ENCODE measurements at places on chromosomes 3 and 15.

GRCh38 chr3:77394046-77394445 lies 354.1 kb downstream of the ROBO2 start:
- no peak for DNase-seq

- DNase-seq = peak; percentile 31
Measured at GRCh38 chr3:108818404-108818803, 4.2 kb upstream of the TRAT1 start.

DNA sequence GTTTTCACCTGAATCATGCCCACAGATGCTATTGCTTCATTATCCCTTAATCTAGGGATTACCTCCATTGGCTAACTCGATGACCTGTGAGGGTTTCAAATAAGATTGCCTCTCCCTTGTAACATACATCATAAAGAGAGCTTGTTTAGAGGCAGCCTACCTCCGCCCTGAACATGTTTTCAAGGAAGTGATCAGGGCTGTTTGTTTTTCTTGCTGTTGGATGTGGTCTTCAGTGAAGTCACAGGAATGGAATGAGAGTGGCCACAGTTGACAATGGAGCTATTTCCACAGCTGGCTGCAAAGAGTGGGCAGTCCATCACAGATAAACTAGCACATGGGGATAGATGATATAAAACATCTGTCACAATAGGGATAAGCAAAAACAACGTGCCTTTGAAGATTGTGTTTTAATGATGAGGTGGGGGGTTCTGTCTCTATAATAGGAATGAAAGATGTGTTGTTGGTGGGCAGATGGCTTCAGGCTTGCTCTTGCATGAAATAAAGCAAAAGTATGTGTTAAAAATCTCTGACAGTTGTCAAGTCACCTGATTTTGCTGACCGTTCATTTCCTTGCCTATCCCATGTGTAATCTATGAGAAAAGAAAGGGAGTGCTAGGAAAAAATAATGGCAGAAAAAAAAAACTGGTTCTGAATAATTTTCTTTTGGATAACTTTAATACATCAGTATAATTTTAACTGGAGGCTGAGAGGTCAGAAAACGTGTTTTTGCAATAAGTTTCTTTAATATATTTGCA lies 642.3 kb downstream of the RBMS3 start:
- DNase-seq = no peak

GRCh38 chr3:67744699-67745098 lies 90.3 kb upstream of the SUCLG2 start:
- no peak for DNase-seq

GRCh38 chr3:142450189-142450588 lies 2.4 kb upstream of the XRN1 start:
- no peak for DNase-seq

DNA sequence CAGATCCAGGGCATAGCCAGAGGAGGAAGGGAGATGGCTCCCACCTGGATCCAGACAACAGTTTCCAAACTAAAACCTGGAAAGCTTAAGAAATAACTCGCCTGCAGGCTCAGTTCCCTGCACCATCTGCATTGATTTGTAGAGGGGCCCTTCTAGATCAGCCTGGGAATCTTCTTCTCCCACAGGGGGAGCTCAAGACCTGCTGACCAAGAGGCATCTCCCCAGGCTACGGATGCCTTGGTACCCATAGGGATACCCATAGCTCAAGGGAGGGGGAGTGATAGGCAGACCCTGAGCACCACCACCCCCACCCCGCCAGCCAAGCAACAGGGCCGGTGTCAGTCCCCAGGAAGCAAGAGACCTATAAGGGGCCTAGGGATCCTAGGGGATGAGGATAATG lies 28.0 kb upstream of the DCLK3 start:
- no peak for DNase-seq

GRCh38 chr15:29128671-29129070 lies 141.0 kb downstream of the NSMCE3 start:
- DNase-seq = no peak

GRCh38 chr15:67107014-67107812 lies 41.8 kb downstream of the SMAD3 start:
- no peak for DNase-seq

GRCh38 chr15:26028086-26028740 lies 165.1 kb upstream of the ATP10A start:
- no peak for DNase-seq

DNA sequence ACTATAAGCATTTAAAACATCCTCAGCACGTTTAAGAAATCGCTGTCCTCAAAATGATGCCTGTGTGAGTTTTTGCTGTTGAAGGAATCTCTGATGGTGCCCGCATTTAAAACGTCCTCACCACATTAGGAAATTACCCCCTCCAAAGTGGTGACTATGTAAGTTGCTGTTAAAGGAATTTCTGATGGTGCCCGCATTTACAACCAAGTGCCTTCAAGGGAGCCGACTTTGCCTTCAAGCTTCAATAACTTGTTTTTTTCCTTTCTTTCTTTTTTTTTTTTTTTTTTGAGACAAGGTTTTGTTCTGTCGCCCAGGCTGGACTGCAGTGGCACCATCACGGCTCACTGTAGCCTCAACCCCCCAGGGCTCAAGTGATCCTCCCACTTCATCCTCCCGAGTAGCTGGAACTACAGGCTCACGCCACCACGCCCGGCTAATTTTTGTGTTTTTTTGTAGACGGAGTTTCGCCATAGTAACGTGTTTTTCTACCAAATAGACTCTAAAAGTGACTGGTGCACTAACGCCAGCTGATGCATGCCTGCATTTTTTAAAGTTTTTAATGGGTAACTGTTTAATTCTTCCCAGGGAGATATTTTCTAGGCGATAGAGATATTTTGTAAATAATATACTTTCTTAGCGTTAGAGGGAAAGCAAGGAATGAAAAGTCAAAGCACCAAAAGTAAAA lies 19.0 kb upstream of the TSEN2 start:
- no peak for DNase-seq

DNA sequence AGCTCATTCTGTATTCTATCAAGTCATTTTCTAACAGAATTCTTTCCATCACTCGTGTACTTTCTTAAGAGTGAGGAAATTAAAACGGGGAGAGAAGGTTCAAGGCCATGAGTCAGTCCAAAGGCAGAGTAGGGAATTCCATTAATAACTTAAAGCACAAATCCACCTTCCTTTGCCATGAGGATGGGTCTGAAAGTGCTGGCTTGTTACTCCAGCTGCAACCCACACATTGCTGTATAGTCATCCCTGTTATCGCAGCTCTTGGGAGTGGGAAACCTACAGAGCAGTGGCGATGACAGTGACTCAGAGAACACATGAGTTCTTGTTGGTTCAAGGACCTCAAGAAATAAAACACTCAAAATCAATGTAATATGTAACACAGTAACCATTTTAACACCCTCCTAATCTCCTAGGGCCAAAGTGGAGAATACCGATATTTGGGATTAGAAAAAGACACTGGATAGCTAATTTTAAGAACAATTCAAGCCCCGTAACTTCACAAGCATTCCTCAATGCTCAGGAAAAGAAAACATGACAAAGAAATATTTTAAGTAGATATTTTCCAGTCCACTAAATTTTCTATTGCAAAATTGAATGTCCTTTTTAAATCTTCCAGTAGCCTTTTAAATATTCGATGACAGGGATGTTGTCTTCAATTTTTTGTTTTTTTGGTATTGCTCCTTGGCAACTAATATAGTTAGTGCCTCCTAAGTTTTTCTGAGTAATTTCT lies 179.9 kb upstream of the THBS1 start:
- no peak for DNase-seq

DNA sequence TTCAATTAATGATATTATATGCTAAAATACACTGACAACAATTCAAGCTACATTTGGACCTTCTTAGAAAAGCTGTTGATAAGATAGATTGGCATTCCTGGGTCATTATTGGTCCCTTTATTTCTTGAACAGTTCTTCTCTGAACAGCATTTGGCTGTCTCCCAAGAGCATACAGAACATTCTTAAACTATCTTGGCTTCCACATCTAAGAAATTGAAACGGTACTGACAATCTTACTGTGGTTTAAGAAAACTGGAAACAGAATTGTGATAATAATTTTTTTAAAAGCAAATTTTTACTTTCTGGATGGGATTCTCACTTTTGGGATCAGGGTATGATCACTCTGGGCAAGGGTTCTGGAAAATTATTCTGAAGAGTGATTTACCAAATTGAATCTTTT lies 161.7 kb upstream of the ZNF385D start:
- no peak for DNase-seq

- no peak for DNase-seq
Measured at GRCh38 chr15:71889385-71889784, 79.0 kb downstream of the NR2E3 start.

DNA sequence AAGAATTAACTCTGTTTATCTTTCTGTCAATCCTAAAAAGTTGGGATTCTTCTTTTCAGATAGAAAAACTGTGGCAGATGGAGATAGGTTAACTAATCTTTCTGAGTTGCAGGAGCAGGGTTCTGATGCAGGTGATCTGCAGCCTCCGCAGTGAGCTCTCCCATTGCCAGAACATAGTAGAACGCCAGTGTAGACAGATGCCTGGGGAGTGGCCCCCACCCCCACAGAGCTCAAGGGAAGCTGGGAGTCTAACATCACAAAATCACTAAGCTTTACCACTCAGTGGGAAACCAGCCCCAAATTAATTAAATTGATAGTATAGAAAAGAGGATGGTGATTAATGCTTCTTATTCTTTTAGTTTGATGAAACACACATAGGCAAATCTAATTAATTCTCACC lies 295.0 kb upstream of the ATP10A start:
- no peak for DNase-seq

DNA sequence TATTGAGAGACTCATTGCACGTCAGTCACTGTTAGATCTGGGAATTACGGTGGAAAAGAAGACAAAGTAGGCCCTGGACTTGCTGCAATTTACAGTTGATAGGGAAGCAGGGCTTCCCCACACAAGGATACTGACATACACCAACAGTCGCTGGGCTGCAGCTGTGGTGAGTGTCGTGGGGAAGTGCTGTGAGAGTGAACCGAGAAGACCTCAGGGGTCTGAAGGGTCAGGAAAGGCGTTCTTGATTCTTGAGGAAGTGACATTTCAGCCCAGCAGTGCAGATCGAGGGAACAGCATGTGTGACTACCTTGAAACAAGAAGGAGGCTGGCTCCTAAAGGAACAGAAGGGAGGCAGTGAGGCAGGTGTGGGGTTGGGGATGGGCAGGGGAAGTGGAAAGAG lies 22.5 kb downstream of the MYZAP start:
- no peak for DNase-seq

GRCh38 chr3:59753808-59754450 lies 704.1 kb upstream of the CFAP20DC start:
- DNase-seq = no peak

DNA sequence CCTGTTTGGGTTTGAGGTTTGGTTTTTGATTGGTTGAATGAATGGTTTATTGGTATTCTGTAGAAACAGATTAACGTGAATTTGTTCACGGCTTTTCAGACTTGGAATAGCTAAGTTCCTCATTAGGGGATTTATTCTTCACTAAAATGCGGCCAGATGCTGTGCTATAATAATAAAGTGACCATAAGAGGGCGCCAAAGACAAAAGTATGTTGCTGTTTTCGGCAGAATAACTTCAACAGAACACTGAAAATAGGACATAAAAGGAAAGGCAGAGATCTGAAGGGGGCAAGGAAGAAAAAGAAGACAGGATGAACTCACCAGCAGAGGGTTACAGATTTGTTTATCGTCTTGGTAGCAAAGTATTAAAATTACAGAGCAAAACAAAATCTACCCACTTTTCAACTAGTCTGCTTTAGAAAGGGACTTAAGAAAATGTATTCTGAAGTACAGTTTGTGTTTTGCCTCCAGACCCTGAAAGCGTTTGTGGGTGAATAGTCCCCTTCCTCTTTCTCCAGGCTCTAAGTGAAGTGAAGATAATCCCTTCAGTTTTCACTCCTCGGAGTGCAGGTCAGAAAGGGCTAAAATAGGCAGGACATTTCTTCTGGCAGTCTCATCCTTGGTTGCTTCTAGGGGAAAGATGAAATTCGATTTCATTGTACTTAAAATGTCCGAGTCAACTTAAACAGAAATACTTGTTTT lies 147.6 kb downstream of the IL20RB start:
- DNase-seq = no peak
